Urothelium cell line (cell line): ENCODE measurements at places on chromosomes 6 and 20.

DNA sequence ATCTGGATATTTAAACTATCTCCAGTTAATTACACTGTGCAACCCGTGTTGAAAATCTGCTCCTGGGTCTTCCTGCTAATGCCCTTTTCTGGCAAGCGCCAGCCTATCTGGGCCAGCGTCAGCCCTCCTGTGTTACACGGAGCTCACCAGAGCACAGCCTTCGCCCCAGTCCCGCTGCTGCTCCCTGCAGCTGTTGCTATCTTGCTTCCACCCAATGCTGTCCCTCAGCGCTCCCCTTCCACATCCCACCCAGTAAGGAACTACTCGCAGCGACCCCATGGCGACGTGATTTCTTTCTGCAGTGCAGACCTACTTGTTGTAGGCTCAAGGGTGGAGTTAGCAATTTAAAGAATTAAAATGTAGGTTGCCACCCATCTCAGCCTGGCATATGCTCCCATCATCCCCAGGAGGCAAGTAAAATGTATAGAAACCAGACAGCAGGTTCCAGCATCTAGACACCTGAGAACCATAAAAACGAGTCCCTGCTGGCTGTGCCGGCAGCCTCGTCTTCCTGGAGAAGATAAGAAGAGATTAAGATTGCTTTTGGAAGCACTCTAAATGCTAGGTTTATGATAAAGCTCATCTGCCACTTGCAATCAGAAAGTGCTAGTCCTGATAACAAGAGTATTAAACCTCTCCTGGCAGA, 254.3 kb upstream of the FOXQ1 start:
- DNase-seq: no peak

DNA sequence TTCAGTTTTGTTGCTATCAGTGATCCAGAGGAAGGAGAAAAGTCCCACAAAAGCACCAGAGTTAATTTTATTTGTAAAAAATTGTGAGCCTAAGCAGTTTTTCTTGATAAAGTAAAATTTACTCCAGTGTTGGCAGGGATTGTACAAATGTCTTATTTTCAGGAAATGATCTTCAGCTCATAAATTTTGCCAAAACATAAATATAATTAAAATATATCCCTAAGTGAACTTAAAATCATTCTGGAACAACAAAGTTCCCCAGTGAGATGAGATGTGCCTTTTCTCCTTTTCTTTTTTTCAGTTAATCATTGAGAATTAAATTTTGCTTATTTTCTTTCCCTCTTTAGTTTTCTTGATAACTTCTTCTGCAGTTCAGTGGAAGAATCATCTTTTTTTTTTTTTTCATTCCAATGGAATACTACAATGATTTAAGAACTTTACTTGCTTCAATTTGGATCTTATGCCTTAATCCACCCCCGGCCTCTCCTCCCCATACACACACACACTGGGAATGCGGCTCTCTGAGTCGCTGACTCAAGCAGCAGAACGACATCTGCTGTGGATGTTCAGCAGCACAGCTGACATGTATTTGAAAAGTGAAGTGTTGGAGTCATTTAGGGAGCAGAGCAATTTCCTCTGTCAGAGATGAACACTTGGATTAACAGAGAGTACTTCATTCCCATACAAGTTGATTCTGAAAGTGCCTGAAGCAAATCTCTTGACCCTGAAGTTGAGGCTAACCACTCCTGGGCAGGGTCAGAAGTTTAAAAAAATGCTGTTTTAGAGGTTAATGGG, 27.7 kb upstream of the LAMA4 start:
- DNase-seq: peak; percentile 12

DNA sequence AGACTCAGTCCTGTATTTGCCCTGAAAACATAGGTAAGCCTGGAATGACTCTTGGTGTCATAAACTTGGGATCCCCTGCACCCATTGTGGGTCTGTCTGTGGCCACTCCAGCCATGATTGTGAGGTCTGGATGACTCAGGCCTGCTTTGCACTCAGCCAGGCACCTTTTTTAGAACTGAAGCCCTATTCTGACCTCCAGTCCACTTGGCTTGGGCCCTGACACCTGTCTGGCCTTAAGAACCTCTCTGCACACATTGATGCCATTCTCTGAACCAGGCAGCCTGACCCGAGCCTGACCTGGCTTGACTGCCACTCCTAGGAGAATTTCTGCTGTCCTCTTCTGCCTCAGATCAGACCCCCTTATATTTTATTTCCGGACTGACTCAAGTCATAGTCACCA, 383.7 kb downstream of the MAFB start:
- no peak for DNase-seq

DNA sequence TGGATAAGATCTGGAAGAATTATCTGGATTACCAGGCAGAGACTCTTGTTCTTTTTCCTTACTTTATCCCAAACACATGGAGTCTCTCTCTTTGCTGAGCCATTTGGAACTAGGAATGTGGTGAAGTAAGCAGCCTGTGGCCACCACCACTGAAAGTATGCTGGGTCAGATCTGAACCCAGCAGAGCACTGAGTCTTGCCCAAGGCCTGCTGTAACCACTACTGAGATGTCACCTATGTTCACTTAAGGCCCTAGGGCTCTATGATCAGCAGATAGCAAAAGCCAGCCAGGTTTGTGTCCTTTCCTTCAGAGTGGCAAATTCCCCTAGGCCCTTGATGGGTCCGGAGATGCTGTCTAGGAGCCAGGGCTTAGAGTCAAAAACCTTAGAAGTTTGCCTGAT, 103.3 kb upstream of the PLN start:
- DNase-seq: no peak

DNA sequence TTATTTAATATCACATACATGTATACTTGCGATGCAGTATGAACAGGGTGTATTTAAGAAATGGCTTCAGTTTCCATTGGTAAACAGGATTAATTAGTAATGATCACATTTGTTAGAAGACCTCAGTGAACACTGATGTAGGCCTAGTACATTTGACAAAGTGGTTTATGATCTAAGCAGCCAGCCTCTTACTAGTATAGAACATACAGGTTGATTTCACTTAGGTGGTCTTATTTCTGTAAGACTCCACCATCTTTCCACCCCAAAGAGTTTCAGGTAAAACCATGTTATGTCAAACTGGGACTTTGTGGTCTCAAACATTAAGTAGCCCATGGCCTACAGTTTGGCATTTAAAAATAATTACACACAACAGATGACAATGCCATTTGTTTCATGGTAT, 20.2 kb upstream of the MRPS10 start:
- DNase-seq: no peak

DNA sequence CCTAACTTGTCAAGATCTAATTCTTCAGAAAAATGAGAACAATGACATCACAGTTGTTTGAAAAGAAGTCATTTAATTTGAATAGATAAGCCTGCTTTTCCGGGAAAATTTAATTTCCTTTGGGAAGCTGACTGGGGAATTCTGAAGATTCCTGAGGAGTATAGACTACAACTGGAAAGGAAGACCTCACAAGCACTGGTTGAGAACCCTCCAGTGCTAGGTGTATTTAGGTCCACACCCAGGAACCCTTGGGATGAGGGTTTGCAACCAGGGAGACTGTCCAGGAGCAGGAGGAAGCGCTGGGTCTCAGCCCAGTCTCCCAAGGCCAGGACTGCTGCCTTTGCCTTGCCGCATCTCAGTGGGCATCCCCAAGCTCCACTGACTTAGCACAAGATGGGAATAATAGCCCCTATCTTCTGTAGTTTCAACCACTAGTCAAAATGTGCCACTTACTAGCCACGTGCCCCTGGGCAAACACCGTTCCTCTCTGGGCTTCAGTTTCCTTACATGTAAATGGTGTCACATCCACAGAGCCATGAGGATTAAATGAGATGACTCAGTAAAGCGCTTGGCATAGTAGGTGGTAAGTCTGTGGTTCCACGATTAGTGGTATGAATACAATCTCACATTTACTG, 6.9 kb upstream of the CD93 start:
- DNase-seq: no peak

GRCh38 chr20:52959125-52959524, 13.0 kb upstream of the TSHZ2 start:
- DNase-seq: peak; percentile 78

DNA sequence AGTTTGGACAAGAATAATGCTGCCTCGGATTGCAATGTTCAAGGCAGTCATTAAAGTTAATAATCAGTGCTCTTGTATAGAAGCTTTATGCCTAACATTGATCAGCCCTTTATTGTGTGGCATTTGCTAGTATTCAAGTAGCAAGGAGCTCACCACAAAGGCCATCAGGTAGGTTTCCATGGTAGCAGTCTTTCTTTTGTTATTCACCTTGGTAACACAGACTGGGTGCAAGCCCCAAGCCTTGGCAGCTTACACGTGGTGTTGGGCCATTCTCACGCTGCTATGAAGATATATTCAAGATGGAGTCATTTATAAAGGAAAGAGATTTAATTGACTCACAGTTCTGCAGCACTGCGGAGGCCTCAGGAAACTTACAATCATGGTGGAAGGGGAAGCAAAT, 149.3 kb downstream of the ADAT2 start:
- no peak for DNase-seq

DNA sequence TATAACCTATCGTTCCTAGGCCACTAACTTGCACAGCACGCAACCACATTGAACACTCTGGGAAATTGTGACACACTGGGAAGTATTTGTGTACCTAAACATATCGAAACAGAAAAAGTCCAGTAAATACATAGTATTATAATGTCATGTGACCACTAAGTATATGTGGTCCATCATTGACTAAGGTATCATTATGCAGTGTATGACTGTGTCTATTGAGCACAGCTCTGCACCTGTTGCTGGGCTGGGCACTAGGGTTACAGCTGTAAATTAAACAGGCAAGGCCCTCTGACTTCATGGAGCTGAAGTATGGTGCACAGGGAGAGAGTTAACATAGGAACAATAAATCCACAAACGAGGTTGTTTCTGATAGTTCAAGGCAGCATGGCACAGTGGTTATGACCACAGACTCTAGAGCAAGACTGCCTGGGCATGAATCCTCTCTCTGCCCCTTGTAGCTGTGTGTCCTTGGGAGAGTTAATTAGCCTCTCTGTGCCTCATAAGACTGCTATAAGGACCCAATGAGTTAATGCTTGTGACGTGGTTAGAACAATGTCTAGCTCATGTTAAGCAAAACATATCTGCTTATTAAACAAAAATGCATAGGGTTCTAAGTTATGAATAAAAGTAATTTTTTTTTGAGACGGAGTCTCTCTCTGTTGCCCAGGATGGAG, 10.6 kb downstream of the BCAS1 start:
- DNase-seq: no peak

DNA sequence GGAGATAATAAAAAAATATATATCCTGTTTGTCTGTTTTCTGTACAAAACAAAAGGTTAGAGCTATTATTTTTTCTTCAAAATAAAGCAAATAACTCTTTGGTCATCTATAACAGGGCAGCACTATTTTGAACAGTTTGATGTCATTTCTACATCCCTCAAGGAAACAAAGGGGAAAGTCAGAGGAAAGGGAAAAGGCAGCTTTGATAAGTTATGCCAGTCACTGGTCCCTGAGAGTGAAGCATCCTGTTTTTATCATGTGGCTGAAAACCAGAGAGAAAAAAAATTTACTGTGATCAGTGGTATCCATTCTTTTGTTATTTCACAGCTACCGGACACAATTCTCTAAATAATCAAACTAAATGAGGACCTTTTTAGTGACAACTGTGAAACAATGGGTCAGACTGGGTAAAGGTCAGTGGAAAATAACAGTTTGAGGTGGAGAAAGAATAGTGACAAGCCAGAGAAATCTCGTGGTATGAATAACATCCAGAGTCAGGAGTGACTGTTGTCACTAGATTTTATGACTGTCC, 356.0 kb downstream of the HDGFL1 start:
- no peak for DNase-seq

DNA sequence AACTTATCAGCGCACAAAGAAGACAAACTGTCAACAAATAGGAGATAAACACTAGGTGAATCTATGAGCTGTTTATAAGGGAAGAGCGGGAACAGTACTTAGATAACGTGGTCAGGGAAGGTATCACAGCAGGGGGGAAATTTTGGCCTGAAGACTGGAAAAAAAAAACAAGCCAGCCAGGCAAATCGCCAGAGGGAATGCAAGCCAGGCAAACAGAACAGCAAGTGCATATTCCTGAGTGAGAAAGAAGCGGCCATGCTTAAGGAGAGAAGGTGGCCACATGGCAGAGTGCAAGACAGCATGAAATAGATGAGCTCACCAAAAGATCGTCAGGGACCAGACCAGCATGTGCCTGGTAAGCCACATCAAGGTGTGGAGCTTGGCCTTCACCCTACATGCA, 466.5 kb upstream of the ARID1B start:
- DNase-seq: no peak

DNA sequence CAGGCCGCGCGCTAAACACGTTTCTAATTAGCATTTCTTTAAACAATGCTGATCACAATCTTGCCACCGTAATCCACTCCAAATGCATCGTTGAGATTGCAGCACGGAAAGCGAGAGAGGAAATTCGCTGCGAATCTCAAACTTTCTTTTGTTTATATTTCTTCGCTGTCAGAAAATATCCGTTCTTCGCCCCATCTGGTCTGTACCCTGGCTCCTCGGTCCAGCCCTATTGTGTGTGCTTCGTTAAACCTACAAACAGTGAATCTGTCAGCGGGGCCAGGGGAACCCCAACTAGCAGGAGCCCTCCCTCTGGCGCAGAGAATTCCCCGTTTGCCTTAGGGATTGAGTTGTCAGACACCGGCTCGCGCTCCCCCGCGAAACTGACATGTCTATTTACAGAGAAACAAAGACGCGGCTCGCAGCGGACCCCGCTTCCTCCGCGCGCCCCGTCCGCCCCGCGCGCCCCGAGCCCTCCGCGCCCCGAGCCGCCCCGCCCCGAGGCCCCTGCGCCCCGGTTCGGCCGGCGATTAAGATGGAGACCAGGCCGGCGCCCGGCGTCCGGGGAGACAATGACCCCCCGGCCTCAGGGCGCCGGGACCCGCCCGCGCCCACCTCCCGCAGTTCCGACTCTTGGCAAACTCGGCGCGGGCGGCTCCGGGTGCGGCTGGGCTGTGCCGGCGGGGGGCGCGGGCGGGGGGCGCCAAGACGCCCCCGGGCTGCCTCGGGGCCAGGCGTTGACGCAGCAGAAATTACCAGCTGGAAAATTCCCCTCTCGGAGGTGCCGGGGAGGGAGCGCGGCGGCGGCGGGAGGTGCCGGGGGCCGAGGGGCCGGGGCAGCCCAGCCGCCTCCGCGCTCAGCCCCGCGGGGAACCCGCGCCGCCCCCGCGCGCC, 874 bp downstream of the ZBTB46 start:
- no peak for DNase-seq

DNA sequence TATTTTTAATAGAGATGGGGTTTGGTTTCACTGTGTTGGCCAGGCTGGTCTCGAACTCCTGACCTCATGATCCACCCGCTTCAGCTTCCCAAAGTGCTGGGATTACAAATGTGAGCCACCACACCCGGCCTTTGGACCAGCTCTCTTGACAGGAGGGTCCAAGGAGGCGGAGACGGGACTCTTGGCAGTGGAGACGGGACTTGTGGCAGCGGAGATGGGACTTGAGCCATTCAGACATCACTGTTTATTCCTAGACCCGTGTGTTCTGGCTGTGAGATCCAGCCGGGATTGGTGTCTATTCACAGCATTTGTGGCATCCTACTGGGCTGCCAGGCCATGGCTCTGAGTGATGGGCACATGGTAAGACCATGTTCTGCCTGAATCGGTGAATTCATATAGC, 25.6 kb downstream of the PRPF6 start:
- DNase-seq: no peak

- no peak for DNase-seq
Measured at GRCh38 chr20:42982218-42982617, 207.5 kb downstream of the PTPRT start.
